Airway epithelial cell (primary cell): ENCODE measurements at places on chromosomes 7 and 10. TPM values are rescaled to one million over a fixed set of nuclear protein-coding genes. Genes with fewer than 3 reads are reported as not detected.

The ADRA2A gene
- total RNA-seq: not detected in 2 replicates

The SUMF2 gene
- total RNA-seq: 124 and 158 TPM in 2 replicates

The SUGCT gene
- total RNA-seq: 4.2 and 10.9 TPM in 2 replicates

The TRPV5 gene
- not detected in 2 replicates for total RNA-seq

The CYP3A7 gene
- not detected in 2 replicates for total RNA-seq

The SYT15 gene
- total RNA-seq: not detected in 2 replicates

The TAS2R4 gene
- total RNA-seq: 0.42 and 0.49 TPM in 2 replicates

The DNAJC1 gene
- 39.2 and 39.9 TPM in 2 replicates for total RNA-seq

The EPHA1 gene
- total RNA-seq: 74.0 and 87.5 TPM in 2 replicates

The SNCG gene
- 8.9 and 14.5 TPM in 2 replicates for total RNA-seq

The PLPP4 gene
- total RNA-seq: not detected in 2 replicates

The HHEX gene
- total RNA-seq: 0.63 TPM in 1 of 2 replicates, not detected in the other

The ZNF488 gene
- total RNA-seq: 2.3 TPM in 2 replicates

The ACHE gene
- total RNA-seq: not detected in 2 replicates

The SLC16A12 gene
- 0.07 TPM in 1 of 2 replicates, not detected in the other for total RNA-seq

The GTF2IRD1 gene
- 18.0 and 21.3 TPM in 2 replicates for total RNA-seq

The FRA10AC1 gene
- total RNA-seq: 4.3 and 4.5 TPM in 2 replicates

The MEPCE gene
- 15.7 and 21.0 TPM in 2 replicates for total RNA-seq

The NAT16 gene
- total RNA-seq: not detected in 2 replicates

The UFSP1 gene
- total RNA-seq: 3.0 and 3.5 TPM in 2 replicates

The CH25H gene
- 0.33 TPM in 1 of 2 replicates, not detected in the other for total RNA-seq

The COPG2 gene
- total RNA-seq: 17.4 and 18.1 TPM in 2 replicates

The FOXK1 gene
- total RNA-seq: 27.5 and 34.5 TPM in 2 replicates
